ENCODE measurements at places on chromosomes 3 and 15.

GRCh38 chr3:185558395-185558794, 6.0 kb upstream of the LIPH start:
- DNase-seq, result no peak

DNA sequence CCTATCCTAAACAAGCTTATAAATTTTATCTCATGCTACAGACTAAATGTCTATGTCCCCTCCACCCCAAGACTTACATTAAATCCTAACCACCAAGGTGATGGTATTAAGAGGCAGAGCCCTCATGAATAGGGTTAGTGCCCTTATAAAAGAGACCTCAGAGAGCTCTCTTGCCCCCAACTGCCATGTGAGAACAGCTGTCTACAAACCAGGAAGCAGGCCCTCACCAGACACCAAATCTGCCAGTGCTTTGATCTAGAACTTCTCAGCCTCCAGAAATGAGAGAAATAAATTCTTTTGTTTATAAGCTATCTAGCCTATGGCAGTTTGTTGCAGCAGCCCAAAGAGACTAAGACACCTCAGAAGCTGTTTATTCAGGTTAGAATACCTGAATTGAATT, 58.5 kb downstream of the TP53BP1 start:
- no peak for DNase-seq

DNA sequence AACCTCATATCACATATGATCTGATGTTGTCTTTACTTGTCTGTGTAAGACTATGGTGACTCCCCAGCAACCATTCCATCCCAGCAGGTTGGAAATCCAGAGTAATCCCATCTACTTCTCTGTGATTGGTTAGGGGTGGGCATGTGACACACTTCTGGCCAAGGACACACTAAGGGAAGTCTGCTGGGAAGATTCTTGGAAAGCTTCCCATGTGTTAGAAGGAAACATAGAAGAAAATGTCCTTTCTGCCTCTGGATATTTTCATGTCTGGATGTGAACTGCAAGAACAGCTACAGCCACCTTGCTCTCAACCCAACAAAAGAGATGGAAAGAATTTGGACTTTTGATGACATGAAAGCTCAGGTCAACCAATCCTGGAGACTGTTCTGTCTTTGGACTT, 2.6 kb upstream of the UBE2Q2 start:
- DNase-seq, result no peak

GRCh38 chr3:47429476-47430270, 46.1 kb downstream of the SCAP start:
- DNase-seq, result no peak

GRCh38 chr3:43023066-43023465, 44.0 kb downstream of the GASK1A start:
- DNase-seq, result no peak

DNA sequence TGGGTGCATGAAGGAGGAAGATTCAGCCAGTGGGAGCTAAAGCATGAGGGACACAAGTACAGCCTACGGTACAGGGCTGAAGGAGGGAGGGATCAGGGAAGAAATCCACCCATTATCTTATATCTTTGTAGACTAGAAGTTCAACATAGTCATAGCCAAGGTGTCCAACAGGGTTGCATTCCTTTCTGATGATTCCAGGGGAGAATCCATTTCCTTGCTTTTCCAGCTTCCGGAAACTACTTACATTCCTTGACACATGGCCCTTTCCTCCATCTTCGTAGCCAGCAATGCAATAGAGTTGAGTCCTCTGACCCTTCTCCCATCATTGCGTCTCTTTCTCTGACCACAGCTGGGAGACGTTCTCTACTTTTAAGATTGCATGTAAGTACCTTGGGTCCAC, 471.0 kb upstream of the SEMA6D start:
- DNase-seq, result no peak
